CD8-positive, alpha-beta memory T cell (primary cell): ENCODE measurements at places on chromosomes 4 and X. TPM values are rescaled to one million over a fixed set of nuclear protein-coding genes. Genes with fewer than 3 reads are reported as not detected.

The GABRG1 gene
- total RNA-seq, result not detected

The CSN3 gene
- total RNA-seq, result not detected

GRCh38 chr4:11720292-11720691 lies 291.6 kb upstream of the HS3ST1 start:
- no peaks in the 10 kb centered on the region for H3K4me1 ChIP-seq
- no peak for DNase-seq
- no peaks in the 10 kb centered on the region for H3K36me3 ChIP-seq
- H3K27ac ChIP-seq, result no peak overlapping the region

DNA sequence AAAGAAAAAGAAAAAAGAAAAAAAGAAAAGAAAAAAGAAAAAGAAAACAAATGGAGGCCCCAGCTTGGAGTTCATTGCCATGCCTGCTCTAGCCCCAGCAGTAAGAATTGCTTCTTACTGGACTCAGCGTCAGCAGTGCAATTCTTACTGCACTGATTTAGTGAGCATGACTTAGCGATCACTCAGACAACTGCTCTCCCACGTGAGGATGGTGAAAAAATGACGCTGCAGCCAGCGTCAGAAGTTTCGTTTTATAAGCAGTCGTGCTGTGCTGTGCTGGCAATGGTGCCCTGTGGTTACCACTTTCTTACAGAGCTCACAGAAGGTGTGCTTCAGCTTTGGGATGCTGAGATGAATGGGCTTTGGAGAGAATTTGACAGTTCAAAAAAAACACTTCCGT lies 68.3 kb upstream of the DDX3X start:
- H3K27me3 ChIP-seq, result no peaks in the 10 kb centered on the region
- no peaks in the 10 kb centered on the region for H3K36me3 ChIP-seq
- H3K4me1 ChIP-seq, result no peaks in the 10 kb centered on the region
- no peak overlapping the region for H3K27ac ChIP-seq

DNA sequence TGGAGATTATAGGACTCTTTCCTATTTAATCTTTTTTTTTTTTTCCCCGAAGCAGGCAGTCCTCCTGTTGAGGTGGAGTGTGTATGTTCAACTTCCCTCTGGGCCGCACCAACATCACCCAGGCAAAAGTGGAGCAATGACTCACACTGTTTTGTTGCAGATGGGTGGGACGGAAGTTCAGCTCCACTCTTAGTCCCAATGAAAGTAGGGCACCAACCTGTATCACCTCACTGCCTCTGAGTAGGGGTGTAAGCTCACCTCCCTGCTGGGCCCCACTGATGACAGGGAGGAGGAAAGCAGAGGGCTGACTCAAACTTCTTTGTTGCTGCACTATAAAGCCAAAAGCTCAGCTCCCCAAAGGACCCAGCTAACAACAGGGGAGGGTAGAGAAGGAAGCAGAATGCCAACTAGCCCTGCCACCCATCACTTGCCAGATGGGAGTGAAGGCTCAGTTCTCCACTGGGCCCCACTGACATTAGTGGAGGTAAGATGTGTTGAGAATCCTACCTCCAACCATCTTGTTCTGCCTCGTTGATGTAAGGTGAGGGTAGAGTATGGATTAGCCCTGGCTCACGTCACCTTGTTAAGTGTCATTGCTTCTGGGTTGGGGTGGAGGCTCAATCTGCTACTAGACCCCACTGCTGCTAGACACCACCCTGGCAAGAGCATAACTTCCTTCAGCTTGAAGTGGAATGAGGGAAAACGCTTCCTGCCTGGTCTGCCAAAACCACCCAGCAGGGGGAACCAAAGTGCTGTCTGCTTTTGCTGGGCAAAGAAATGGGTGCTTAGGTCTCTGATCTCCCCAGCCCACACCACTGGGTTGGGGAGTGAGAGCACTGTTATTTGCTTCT lies 14.1 kb downstream of the RPS6KA3 start:
- H3K27me3 ChIP-seq, result no peaks in the 10 kb centered on the region
- no peak overlapping the region for H3K27ac ChIP-seq
- DNase-seq, result peak; percentile 67
- H3K36me3 ChIP-seq, result no peaks in the 10 kb centered on the region
- H3K4me1 ChIP-seq, result peaks cover 42% of the 10 kb centered on the region

DNA sequence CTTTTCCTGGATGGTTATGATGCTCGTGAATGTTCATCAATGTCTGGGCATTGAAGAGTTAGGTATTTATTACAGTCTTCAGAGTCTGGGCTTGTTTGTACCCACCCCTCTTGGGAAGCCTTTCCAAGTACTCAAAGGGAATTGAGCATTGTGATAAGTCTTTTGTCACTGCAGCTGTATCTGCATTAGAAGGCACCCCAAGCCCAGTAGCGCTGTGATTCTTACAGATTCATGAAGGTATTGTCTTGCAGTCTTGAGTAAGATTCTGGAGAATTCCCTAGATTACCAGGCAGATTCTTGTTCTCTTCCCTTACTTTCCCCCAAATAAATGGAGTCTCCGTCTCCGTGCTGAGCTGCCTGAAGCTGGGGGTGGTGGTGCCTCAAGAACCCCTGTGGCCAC lies 173.4 kb upstream of the HUWE1 start:
- H3K27me3 ChIP-seq, result no peaks in the 10 kb centered on the region
- no peaks in the 10 kb centered on the region for H3K36me3 ChIP-seq
- H3K4me3 ChIP-seq, result no peak overlapping the region
